ENCODE measurements at places on chromosomes 2 and 18.

DNA sequence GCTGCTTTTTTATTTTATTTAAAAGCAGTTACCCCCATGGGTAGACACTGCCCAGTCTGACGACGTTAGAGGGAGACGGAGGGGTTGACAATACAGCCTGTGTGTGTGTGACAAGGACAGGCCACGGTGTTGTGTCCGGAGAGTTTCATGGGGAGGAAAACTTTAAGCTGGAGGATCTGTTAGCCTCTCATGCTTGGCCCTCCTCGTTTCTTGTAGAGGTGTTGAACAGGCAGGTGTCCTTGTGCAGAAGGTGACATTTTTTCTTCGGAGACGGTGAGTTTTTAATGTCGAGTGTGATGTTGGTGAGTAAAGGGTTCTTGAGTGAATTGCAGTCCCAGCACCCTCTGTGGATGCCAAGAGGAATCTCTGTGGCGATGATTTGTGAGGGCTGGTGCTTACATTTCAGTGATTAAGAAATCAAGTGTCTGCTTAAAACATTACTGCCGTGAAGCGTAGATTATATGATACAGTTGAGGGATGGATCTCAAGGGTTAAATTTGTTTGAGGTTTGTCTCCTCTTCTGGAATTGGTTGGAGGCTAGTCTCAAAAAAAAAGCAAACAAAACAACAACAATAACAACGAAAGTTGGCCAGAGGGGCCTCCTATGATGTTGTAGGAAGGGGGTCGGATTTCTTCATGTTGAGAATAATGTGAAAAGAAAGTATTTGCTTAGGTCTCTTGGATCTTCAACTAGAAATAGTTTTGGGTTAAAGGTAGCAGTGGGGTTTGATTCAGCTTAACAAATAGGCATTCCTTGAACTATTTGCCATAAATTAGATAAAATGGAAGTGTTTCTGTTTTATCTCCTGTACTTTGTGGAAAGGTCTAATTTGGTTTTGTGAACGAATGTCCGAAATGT lies 1.6 kb downstream of the NCOA1 start:
- DNase-seq = no peak

DNA sequence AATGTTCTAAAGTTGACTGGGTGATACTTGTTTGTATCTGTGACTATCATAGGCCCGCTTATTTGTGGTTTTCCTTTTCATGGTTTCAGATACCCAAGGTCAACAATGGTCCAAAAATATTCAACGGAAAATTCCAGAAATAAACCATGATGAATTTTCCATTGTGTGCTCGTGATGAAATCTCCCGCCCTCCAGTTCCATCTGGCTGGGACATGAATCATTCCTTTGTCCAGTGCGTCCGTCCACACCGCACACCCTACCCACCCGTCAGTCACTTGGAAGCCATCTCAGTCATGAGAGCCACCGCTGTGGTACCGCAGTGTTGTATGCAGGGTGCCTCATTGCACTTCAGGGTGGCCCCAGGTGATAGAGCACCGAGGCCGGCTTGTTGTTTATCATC lies 268.2 kb upstream of the PXDN start:
- no peak for DNase-seq

GRCh38 chr2:215082446-215082845 lies 56.0 kb downstream of the ABCA12 start:
- no peak for DNase-seq

DNA sequence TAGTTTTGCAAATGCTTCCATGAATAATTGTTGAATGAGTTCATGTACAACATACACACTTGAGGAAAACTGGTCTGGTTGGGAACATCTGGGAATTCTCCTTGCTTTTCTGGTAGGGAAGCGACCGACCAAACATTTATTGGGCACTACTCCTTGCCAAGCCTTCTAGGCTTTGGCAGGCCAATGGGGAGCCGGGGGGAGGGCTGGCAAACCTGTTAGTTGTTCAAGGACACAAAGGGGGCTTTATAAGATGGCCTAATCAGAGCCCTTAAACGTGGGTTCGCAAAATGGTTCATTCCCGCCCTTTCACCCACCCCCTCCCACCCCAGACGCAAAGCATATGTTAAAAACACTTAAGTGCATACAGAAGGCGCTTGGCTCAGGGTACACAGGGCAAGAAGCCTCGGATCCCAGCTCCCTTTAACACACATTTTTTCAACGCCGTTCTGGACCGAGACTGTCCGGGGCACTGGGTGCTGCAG lies 844 bp upstream of the VSNL1 start:
- no peak for DNase-seq

DNA sequence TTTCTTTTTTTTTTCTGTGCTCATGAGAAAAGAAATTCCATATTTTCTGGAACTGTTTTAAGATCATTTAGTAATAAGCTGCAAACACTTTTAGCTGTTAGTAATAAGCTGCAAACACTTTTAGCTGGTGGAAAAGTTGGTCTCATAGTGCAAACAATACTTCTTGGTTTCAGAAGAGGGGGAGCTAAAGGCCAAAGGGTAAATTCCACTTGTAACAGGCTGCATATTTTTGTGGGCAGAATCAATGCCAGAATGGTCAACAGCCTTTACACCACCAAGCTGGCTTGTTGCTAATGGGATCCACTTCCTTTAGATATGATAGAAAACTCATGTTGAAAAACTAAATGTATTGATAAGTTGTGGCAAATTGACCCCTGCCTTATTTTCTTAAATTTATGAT lies 356.8 kb downstream of the NR4A2 start:
- no peak for DNase-seq

- no peak for DNase-seq
Observed at GRCh38 chr2:160499865-160500264, 6.3 kb upstream of the RBMS1 start.

- DNase-seq = no peak
Observed at GRCh38 chr2:10568736-10569432, 120.8 kb upstream of the ODC1 start.

- no peak for DNase-seq
Observed at GRCh38 chr2:159230145-159230877, 56.2 kb downstream of the WDSUB1 start.

DNA sequence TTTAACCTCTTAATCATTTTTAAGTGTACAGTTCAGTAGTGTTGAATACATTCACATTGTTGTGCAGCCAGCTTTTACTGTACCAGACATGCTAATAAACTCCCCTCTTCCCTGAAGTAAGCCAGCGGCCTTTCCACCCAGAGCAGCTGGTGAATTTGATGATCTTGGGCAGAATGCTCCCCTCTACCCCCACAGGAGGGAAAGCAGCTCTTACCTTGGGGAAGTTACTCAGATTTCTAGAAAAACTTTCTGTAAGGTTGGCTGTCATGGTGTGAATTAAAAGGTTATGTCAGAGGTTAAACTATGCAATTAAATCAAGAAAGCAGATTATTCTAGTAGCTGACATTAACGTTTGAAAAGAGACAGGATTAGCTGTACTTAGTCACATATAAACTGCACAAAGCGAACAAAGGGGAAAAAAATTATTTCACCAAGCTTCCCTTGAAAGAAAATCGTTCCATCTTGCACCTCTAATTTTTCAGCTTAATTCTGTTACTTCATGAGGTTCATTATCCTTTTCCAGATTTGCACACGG lies 398.5 kb upstream of the NRP2 start:
- DNase-seq = no peak

- no peak for DNase-seq
Observed at GRCh38 chr2:71581026-71581425, 127.7 kb downstream of the DYSF start.

- no peak for DNase-seq
Observed at GRCh38 chr2:236892721-236893120, 193.0 kb upstream of the COPS8 start.

DNA sequence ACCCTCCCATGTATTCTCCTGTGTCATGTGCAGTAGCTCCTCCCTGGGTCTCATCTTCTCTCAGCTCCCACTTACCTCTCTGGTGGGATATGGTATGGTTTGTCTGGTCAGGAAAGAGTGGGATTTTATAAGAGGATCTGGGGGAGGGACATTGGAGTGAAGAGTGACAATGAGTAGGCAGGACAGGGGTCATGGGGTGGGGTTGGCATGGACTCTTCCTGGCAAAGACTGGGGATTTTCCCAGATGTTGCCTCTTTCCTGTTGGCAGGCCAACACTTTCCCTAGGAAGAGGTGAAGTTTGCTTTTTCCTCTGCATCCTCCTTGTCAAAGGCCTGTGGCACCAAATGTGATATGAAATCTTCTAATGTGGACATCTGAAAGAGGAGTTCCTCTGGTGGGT lies at the start of gene REG3A:
TSS of gene REG3A (minus strand) at position 101 of the 400 bp plus-strand sequence. CDS start 348 bp downstream, outside the sequence.
- DNase-seq = no peak

GRCh38 chr2:120346667-120347358 lies 877 bp downstream of the INHBB start:
- DNase-seq = no peak

DNA sequence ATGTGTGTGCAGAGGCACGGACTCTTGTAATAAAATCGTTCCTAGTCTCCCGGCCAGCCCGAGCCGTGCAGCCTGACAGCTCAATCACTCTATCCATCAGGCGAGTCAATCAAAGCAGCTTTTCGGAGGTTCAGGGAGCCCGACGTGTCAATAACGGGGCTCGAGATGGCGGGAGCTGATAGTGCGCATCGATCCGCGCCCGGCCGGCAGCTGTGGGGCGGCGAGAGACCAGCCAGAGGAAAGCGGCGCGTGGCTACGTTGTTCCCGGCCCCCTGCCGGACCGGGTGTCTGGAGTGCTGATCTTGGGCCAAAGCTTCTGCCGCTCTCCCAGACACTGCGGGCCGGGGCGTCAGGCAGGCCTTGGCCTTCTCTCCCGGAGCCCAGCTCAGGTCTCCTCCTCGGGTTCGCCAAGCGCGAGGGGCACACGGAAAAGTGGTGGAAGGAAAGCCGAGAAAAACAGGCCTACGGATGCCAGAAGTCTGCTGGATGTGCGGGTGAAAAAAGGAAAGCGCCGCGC lies 2.4 kb downstream of the EN1 start:
- DNase-seq = no peak

GRCh38 chr2:189569295-189569910 lies 11.2 kb downstream of the SLC40A1 start:
- no peak for DNase-seq

DNA sequence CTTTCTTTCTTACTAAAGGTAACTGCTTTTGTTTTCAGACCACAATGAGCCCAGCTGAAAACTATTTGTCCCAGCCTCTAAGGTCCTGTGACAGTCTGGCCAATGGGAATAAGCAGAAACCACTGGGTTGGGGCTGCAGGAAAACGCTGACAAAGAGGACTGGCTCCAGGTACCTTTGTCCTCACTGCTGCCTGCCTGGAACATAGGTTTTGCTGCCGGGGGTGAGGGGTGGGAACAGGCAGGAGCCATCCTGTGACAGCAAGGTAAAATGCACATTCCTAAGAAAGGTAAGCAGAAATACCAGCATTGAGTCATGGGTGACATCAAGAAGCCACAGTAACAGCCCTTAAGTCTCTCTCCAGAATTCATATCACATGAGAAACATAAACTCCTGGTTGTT lies 21.6 kb downstream of the PTPN2 start:
- no peak for DNase-seq

- DNase-seq = no peak
Observed at GRCh38 chr18:71352618-71353017, 1063.8 kb downstream of the SOCS6 start.

DNA sequence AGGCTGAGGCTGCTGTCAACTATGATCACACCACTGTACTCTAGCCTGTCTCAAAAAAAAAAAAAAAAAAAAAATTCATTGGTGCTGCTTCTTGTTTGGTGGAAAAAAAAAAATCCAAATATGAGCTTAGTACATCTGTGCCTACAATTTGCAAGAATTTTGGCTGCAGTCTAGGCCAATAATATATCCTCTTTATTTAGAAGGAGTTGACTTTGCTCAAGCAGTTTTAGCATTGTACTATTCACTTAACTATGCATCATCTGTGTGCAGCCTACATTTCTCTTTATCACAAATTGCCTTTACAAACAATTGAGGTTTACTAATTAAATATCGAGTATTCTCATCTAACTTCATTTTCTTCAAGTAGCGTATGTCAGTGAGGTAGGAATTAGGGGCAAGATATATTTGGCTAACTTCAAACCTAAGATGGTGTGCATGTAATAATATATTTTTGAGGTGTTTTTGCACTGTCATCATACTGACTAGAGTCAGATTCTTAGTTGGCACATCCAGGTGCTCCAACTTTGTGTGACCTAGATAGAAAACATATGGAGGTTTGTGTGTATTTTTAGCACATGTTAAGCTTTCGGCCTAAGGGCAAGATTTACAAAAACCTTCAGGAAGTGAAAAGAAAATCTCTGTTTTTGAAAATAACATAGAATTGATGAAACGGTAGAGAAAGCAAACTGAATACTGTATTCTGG lies 51.8 kb downstream of the PMS1 start:
- DNase-seq = no peak

DNA sequence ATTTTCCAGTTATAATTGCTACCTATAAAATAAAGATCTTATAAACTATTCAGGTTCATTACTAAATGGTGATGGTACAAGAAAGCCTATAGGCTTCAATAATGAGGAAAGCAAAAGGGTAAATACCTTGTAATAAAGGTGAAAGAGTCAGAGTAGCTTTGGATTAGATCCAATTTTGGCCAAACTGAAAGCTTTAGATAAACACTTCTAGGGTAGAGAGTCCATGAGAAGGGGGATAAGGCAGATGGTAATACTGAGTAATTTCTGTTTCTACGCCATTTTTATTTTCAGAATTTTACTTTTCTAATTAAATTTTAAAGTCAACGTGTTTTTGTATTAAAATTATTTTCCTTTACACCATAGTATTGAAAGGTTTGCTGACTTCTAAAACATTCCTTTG lies 9.4 kb downstream of the CASP8 start:
- DNase-seq = no peak

DNA sequence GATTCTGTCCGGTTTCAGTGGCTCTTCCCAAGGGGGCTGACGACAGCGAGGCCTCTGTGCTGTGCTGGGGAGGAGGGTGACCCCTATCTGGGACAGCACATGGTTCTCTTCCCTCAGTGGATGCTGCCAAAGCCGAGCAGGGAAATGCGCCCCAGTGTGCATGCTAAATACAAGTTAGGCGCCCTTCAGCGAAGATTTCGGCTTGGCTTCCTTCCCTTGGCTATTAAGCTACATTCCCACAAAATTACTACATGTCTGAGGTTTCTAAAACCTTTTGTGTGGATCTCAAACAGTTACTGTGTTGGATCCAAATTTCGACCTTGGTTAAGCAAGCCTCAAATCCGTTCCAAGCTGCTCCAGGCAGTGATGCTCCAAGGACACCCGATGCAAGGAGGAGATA lies 440.3 kb downstream of the NRXN1 start:
- DNase-seq = no peak

DNA sequence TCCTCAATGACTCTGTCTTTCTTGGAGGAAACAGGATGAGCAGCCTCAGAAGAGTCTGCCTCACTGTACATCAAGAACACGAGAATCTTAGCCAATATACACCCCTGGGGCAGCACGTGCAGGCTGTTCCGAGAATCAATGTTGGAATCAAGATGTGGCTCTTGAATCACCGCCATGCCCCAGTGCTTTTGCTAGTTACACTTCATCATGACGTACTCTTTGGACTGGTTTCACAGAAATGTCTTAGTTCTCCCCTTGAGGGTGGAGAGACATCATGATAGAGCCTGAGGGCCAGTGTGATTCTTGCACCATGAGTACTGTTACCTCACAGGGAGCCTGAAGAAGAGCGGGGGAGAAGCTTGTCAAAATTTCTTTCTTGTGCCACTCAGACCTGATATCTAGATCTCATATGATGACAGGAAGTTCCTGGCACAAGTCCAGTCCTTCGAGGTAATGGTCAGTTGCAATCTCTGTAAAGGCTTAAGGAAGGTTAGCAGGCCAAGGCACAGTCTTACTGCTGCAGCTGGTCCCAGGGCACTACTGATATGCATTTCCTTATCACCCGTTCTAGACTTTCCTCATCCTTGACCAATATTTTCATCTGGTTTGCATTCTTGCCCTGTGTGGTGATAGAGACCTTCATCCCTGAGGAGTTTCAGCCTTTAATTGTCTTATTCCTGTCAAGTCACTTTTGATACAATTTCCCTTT lies 28.2 kb upstream of the STAT4 start:
- no peak for DNase-seq

- no peak for DNase-seq
Observed at GRCh38 chr2:185202381-185202780, 536.2 kb upstream of the FSIP2 start.

All from CMK (cell line).